M059J (cell line): ENCODE measurements at places on chromosomes 3 and 15.
A peak's percentile ranks its signal among the peaks of the same experiment; 100 is the strongest.

DNA sequence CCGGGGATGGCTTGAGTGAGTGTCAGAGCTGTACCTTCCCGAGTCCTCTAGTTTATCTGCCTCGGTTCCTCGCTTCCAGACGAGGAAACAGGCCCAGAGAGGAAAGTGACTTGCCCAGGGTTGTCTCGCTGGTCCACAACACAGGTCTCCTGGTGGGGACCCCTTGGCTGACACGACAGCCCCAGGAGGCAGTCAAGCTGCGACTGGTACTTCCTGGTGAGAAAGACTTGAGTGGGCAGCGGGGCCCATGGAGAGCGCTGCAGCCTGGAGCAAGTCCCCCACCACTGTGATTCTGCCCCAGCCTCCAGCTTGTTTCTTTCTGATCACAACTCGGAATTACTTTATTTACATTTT, 600 bp upstream of the CHRNA5 start:
- DNase-seq: no peak

DNA sequence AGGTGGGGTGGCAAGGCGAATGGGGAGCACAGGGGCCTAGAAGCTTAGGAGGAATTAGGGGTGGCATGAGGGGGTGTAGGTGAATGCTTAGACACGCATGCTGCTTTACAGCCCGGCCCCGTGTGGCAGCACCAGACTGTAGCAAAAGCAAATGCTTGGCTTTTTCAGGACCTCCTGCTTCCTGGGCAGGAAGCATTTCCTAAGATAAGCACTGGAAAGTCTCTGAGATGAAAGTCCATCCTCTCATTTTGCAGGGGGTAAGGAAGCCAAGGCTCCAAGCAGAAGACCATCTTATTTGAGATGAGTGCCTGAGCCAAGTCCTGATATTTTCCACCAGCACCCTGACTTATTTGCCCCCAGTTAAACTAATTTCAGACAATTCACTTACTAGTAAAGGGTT, 12.9 kb downstream of the SSUH2 start:
- no peak for DNase-seq

- no peak for DNase-seq
Observed at GRCh38 chr3:181264486-181264885, 274.9 kb upstream of the DNAJC19 start.

- DNase-seq: no peak
Observed at GRCh38 chr15:91203619-91204203, 103.7 kb downstream of the SV2B start.

GRCh38 chr3:149005416-149005815, 14.1 kb downstream of the GYG1 start:
- DNase-seq: no peak

- DNase-seq: peak; percentile 4
Observed at GRCh38 chr3:45711931-45712330, 22.7 kb downstream of the SACM1L start.

DNA sequence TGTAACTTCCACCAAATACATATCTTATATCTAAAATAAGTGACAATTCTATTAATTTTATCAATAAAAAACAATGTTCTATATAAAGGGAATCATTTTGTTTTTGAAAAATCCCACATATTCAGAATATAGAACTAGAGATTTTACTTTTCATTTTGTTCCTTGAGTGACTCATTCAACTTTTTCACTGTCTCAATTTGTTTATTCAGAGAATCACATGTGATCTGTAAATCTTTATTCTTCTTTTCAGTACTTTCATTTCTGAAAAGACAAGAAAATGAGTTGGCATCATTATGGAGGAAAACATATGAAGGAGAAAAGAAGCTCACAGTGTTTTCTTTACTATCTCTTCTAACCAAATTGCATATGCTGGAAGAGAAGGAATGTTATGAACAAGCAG, 35.0 kb downstream of the CIP2A start:
- no peak for DNase-seq

DNA sequence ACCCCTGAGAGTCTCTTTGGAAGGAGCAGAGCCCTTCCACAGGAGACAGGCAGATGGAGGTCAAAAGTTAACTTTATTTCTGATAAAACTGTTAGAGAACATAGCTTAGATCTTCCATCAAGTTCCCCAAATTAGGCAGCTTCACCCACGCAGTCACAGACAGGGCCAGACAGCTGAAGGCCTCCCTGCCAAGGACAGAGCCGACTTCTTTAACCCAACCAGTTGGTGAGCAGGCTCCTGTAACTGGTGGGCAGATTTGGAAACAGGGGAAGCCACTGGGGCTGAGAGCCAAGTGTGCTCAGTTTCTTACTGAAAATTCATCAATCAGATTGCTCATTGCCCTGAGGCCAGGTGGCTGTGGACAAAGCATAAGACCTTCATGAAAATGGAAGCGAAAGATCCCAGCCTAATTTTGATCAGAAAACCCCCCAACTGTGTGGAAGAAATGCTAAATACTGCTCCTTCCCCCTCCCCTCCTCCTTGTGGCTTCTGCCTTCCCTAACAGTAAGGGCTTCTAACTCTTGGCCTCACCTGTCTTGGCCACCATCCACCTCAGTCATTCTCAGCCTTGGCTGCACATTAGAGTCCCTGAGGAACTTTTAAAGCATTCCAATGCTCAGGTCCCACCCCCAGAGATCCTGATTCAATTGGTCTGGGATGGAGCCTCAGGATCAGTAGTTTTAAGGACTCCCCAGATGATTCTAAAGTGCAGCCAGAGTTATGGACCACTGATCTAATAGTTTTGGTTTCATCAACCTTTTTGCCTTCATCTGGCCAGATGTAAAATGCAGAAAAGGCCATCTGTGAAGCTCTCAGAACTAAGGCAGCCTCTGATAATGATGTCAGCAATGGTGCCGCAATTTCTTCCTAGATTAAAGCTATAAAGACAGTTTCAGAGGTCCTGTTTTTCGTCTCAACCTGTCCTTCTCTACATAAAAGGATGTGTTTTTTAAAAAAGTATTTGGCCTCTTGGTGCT, 11.5 kb downstream of the CLRN1 start:
- no peak for DNase-seq

DNA sequence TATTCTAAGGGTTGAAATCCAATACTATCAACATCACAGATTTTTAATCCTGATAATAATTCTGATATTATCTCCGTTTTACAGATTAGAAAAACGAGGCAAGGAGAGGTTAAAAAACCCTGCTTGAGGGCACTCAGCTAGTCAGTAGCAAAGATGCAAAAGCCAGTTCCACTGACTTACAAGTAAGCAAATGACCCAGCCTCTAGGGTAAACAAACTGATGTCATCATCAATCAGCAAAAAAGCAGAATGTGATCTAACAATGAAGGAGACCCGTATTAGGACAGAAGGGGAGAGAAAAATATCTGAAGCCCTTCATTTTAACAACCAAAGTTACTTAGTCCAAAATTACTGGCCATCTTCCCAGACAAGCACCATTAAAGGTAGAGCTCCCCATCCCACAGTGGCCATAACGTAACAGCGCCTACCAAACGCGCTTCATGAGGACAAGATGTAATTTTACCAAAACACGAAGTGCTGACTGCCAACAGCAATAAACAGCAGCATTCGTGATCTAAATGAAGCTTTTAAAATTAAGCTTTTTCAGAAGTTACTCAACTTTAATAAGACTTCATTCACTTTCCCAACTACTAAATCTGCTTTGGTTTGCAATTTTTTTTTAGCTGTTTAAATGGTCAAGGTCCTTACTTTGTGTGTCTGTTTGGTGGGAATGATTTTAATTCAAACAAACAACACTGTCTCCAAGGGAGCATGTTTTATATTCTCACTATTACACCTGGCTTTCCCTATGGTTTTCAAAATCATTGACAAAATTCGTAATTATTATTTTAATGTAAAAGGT, 176.6 kb downstream of the OSBPL10 start:
- DNase-seq: peak; percentile 1
